ENCODE measurements at places on chromosomes 4 and X. TPM values are rescaled to one million over a fixed set of nuclear protein-coding genes. Genes with fewer than 3 reads are reported as not detected.

GRCh38 chr4:138967313-138967712, 48.3 kb upstream of the NOCT start:
- no peak for DNase-seq

Gene TMSB15A
- not detected for total RNA-seq

DNA sequence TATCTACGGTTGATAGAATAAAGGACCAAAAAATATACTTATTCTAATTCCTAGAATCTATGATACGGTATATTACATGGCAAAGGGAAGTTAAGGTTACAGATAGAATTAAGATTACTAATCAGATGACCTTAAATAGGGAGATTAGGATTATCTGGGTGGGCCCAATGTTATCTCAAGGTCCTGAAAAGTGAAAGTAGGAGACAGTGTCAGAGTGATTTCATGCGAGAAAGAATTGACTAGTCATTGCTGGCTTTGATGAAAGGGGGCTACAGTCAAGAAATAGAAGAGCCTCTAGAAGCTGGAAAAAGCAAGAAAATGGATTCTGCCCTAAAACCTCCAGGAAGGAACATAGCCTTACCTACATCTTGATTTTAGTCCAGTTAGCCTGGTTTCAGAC, 176.9 kb upstream of the PPP1R2C start:
- no peak for DNase-seq

Gene ETDB
- not detected for total RNA-seq

- no peak for DNase-seq
Measured at GRCh38 chr4:79653871-79654270, 245.8 kb upstream of the GK2 start.

DNA sequence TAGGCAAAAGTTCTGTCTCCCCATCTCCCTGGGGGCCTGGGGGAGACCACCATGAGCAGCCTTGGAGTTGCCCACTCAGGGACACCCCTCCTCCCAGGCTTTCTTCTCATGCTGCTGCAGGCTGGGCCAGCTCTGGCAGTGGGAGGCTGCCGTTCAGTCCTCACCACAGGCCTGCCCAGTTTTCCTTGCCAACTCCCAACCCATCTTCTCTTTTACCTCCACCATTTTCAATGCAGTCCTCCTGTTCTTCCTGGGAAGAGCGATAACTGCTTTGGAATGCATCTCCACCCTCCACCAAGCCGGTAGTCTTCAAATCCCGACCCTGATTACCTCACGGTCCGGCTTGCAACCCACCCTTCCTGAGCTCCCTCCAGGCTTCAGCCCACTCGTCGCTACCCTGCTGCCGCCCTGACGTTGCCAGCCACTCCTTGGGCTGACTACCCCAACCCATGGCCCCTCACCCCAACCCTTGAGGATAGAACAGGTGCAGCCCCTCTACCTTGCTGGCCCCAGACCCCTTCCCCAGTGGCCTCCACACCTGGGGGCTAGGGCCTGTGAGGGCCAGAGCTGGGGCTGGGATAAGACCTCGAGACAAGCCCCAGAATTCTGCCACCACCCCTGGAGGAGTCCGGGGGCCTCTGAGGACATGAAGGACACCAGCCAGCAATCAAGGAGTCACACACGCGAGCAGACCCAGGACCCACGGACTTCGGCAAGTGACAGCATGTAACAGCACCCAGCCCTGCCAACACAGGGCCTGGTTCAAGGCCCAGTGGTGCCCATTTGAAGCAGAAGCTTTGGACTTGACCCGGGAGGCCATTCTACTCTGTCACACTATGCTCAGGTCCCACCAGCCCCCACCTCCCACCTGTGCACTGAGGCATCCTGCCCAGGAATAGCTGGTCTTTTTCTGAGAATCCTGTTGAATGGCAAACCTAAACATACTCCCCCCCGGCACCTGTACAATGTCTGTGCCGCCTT, 9.2 kb downstream of the WDR1 start:
- no peak for DNase-seq

Measured in esophagus muscularis mucosa (tissue), 4 donors.